ENCODE measurements at places on chromosomes 6 and 20.
A peak's percentile ranks its signal among the peaks of the same experiment; 100 is the strongest.

DNA sequence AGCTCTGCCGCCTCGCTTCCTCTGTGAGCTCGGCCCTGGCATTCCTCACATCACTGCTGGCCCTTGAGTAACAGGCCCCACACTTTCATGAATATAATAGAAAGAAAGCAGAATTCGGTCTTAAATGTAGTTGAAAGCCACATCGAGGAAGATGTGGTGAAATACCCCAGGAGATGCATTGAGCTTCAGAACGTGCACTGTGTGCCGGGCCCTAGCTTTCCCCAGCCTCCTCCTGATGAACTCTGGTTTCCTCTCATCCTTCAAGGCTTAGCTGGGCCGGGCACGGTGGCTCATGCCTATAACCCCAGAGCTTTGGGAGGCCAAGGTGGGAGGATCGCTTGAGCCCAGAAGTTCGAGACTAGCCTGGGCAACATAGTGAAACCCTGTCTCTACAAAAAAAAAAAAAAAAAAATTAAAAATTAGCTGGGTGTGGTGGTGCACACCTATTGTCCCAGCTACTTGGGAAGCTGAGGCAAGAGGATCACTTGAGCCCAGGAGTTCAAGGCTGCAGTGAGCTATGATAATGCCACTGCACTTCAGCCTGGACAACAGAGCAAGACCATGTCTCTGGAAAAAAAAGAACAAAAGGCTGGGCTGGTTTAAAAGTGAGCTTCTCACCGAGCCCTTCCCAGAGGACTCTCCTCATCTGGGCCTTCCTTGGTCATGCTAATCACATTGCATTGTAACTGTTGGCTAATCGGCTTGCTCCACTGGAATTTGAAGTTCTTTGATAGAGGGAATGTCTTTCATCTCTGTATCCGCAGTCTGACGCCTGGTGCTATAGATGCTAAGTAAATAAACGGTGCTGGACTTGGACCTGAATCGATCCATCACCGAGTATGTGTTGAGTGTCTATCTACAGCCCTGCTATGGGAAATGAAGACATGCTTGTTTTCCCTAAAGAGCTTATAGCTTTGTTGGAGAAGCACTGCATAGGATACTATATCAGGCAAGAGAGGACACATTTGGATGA lies 43.8 kb upstream of the FOXQ1 start:
- DNase-seq, result no peak

GRCh38 chr20:59324521-59325141 lies 24.2 kb downstream of the EDN3 start:
- DNase-seq, result no peak

GRCh38 chr6:84685983-84686584 lies 78.3 kb downstream of the TBX18 start:
- DNase-seq, result no peak

GRCh38 chr6:157226761-157227160 lies 96.6 kb downstream of the TMEM242 start:
- peak; percentile 44 for DNase-seq

- DNase-seq, result no peak
Observed at GRCh38 chr6:169273511-169273910, 19.9 kb upstream of the THBS2 start.

GRCh38 chr6:138222901-138223546 lies 4.7 kb upstream of the PBOV1 start:
- DNase-seq, result no peak

Data from renal cortical epithelial cell (primary cell).